ENCODE measurements at places on chromosomes 11 and 22.

DNA sequence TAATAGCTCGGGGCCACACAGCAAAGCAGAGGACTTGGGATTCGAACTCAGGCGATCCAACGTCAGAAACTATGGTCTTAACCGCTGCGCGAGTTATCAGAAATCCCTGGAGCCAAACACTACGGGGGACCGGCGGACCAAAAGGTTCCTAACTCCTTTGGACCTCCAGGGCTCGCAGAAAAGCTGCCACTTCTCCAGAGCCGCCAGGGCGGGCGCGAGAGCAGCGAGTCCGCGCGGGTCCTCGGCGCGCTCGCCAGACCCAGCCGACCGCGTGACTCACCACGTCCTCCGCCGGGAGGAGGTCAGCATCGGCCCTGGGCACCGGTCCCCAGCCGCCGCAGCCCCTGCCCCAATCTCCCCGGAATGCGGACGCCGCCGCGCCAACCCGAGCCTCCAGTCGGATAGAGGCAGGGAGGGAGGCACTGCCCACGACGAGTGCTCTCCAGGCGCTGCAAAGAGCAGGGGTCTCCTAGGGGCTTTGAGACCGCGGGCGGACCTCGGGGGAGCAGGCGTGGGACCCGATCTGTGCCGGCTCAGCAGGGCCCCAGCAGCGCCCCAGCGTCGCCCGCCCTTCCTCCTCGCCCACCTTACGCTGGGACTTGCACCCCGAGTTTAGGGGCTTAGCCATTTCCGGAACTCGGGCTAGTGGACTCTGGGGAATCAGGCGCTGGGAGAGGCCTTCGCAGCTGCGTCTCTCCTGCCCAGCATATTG, 6.2 kb upstream of the ALX4 start:
- DNase-seq = no peak

DNA sequence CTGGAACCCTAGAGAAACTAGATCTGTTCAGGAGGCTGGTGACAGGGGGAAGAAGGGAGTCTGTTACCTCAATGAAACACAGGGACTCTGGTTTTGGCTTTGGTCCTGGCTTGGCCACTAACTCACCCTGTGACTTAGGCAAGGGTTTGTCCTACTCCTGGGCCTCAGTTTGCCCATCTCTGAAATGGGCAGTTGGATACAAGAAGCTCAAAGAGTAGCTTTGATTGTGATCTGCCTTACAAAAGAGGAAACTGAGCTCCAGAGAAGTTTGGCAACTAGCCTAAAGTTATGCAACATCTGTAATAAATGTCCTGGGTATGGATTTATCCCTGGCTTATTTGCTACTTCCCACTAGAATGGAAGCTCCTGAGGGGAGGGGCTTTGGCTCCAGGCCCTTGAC, 24.0 kb upstream of the LMO1 start:
- DNase-seq = no peak

DNA sequence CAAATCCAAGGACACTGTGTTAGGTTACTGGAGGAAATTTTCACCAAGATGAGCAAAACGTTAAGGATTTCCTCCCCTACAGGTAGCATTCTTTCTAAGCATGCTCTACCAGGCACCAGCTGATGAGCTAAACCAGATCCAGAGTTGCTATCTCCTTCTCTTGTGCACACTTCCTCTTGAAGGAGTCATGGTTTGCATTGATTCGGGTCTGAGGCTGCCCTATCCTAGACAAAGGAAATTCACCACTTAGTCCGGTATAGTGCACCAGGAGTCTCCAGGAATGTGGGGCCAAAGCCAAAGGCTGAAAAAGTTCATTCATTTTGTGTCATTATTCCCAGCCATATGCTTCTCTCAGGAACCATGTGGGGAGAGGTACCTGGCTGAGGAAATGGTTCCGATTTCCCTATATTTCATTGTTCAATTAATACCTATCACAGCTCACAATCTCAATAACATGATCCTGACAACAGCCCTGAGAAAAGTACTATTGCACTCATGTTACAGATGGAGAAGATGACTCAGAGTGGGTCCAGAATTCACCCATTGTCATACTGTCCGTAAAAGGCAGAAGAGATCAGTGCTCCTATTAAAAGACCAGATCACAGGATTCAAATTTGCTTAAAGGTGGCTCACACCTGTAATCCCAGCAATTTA, 39.1 kb downstream of the SLC35F2 start:
- no peak for DNase-seq

DNA sequence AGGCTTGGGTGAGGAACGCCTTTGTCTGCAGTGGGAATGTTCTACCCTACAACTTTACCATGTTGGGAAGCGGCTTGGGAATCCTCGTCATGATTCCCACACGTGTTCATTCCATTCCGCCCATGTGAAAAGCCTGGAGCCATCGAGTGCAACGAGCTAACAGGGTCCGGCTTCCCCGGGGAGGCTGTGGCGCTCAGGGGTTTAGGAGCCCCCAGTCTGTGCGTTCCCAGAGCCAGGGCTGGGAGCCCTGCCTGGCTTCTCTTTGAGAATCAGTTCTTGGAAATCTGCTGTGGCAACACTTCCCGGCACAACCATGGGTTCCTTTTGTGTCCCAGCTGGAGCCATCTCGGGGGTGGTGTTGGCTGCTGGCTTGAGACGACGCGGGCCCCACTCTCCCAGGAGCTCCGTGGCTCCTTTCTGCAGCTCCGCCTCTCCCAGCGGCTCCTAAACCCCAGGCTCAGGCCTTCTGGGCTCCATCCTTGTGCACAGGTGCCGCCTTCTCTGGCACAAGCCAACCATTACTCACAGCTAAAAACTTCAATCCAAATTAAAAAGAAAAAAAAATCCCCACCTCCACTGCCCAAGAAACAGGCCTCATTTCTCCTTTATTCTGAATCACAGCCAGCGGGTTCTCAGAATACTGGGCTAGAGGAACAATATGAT, 18.7 kb upstream of the PPFIA1 start:
- DNase-seq = no peak

DNA sequence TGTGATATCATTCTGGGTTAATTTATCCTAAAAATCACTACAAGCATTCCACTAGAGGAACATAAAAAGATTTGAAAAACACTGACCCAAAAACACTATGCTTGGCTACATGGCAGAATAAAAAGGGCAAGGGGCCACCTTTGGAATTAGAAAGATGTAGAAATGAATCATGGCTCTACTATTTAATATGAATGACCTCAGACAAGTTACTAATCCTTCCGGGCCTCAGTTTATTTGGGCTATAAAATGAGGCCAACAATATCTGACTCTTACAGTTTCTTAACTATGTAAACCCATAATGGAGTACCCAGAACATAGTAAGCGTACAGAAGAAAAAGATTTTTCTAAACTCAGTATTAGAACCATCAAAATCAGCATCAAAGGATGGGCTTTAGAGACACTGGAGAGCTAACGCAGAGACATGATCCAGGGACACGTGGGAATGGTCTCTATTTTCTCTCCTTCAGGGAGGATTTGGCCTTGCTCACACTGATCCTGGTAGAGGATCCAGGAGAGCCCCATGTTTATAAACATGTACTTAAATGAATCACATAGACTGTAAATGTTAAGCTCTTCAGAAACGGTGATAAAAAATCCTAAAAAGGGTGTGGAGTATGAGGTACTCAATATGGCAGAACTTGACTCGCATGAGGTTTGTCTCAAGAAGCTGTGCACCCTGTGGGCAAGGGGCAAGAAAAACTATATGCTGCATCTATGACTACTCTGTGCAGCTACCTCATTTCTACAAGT, 288.4 kb upstream of the PITPNB start:
- DNase-seq = no peak

- no peak for DNase-seq
Observed at GRCh38 chr11:10309163-10310093, 4.6 kb downstream of the ADM start.

DNA sequence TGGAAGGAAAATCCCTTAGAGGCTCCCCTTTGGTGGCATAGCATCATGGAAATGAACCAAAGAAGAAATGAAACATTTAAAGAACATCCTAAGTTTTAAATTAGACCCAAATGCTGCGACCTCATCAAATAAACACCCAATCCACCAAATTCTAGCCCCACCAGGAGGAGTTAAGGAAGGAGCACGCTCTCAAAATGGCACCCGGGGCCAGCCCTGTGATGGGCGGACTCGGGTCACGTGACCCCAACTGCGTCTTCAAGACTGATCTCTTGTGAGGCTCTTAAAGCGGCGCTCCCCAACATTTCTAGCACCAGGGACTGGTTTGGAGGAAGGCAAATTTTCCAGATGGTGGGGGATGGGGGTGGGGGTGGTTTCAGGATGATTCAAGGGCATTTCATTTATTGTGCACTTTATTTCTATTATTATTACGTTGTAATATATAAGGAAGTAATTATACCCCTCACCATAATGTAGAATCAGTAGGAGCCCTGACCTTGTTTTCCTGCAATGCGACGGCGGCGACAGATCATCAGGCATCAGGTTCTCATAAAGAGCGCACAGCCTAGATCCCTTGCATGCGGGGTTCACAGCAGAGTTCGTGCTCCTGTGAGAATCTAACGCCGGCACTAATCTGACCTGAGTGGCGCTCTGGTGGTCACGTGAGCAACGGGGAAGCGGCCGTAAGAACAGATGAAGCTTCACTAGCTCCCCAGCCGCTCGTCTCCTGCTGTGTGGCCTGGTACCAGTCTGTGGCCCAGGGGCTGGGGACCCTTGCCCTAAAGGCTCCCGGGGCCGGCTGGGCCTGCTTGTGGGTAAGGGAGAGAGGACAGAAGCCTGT, 90.6 kb upstream of the SLC22A12 start:
- DNase-seq = no peak

DNA sequence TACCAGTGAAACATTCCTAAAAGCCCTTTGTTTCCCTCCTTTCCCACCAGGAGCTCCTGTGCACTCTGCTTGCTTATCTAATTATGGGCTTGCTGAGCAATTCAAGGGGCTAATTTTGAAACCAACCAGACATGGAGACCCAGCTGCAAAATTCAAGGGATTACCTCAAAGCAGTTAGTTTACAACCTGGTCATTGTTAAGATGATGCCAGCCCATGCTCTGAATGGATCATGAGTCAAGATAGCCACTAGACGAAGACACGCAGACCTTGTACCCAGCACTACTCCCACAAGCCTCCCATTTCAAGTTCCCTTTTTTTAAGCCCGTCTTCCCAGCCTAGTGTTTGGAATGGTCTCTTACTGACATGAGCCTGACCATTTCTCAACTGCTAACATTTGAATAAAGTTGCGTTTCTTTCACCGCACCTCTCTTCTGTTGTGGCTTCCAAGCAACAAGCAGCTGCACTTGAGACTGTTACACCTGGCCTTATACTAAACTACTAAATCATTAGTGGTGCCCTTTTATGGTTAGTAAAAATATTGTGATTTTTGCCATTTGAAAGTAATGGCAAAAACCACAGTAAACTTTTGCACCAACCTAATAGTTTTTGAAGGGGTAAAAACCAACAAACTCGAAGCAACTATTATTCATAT, 315.3 kb upstream of the LUZP2 start:
- DNase-seq = no peak

DNA sequence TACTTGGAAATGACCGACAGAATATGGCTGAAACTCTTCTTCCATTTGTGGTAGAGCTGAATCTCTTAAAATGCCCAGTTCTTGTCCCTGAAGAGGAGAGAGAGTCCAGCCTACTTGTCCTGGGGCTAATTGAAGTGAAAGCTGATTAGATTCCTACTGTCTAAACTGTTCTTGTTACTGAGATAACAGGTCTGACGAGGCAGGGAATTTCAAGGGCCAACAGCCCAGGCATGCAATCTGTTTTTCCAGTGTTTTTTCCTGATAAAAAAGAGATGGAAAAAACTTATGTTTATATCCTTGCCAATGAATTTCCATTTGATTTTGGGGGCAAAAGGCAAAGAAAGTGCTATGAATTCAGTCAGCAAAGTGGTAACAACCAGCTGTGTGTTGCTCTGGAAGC, 195.5 kb downstream of the ETS1 start:
- no peak for DNase-seq

GRCh38 chr11:102313238-102313940, 3.9 kb upstream of the BIRC3 start:
- no peak for DNase-seq

- no peak for DNase-seq
Observed at GRCh38 chr11:106304274-106304673, 226.8 kb downstream of the AASDHPPT start.

GRCh38 chr11:34037016-34037415, 14.5 kb upstream of the CAPRIN1 start:
- no peak for DNase-seq

DNA sequence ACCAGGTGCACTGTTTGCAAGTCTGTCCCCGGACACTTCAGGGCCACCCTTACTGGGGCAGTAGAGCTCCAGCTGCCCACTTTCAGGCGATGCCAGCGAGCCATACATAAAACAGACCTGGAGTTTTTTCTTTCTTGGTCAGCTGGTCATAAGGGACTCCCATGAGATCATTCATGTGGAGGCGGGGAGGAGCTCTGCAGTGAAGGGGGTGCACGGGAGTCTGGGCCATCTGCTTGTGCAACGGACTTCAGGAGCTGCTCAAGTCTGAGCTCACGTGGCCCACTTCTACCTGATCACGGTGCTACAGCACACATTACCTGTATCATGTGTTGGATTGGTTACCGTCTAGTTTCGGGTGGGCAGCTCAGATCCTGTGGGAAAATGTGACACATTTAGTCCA, 9.2 kb upstream of the MRGPRF start:
- no peak for DNase-seq

DNA sequence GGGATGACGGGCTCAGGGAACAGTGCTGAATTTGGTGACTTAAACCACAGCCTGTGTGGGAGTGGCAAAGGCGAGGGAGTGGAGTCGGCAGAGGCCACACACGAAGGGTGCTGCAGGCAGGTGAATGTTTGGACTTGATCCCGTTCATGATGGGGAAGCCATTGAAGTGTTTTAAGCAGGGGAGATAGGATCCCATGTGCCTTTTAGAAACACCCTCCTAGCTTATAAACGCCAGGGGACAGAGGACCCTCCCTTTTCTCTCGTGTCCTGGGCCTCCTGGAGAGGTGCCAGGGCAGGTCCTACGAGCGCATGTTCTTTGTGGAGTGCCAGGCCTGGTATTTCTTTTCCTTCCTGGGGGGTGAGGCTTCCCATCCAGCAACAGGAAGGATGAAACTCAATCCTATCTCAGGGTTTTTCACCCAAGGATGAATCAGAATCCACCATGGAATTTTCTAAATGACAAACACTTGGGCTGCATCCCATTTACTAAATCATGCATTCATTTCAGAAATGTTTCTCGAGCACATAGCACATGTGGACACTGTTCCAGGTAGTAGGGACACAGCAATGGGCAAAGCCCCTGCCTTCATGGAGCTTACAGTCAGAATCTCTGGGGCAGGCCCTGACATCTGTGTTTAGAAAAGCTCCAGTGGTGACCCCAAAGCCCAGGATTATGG, 59.6 kb downstream of the CHRDL2 start:
- DNase-seq = no peak

DNA sequence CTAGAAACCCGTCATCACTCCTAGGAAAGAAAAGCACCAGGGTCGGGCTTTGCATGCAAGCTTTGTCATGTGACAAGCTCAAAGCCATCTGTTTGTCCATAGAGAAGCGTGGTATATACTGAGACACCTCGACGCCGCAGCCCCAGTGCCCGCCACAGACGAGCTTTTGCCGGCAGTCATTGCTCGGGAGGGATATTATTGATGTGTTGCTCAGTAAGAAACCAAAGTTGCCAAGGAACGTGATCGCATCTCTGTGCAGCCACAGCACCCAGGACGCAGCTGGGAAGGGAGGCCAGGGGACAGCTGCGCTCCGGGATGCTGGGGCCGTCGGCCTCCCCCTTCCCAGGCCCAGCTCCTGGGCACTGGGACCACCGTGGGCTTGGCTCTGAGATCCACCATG, 89.5 kb upstream of the KCNQ1OT1 start:
- no peak for DNase-seq

All from GDM1 (cell line).